Stimulated activated CD4-positive, alpha-beta T cell treated with anti-CD3 and anti-CD28 coated beads, TNF-alpha, amount 100 ng/mL, for 1 hour (primary cell): ENCODE measurements at places on chromosomes 16 and 17.
A peak's percentile ranks its signal among the peaks of the same experiment; 100 is the strongest.

DNA sequence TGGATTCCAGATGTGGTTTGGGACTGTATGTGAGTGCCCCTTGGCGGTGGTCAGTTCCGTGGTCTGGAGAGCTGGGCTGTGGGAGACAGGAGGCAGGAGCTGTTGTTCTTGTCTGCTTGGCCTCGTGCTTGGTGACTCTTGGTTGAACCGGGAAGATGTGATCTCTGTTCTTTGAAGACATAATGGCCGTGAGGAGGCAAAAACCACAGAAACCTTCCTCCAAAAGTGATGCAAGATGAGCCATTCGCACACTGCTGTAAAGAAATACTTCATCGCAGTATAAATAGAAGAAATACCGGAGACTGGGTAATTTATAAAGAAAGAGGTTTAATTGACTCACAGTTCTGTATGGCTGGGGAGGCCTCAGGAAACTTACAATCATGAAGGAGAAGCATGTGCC is 128.8 kb downstream of the RAP1GAP2 start:
- DNase-seq: no peak

DNA sequence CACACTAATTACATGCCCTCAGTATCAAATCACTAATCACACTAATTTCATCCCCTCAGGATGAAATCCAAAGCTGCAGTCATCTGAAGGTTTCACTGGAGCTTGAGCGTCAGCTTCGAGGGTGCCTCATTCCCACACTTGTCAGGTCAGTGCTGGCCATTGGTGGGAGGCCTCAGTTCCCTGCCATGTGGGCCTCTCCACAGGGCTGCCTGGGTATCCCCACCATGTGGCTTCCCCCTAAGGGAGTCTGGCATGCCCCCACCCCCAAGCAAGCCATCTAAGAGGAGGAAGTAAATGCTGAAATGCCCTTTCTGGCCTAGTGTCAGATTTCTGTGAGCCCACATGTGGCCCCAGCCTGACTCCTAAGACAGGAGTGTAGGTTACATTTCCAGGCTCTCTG is 78.6 kb upstream of the CDH5 start:
- no peak for DNase-seq

GRCh38 chr16:85203462-85203813 is 91.2 kb upstream of the CIBAR2 start:
- DNase-seq: no peak

DNA sequence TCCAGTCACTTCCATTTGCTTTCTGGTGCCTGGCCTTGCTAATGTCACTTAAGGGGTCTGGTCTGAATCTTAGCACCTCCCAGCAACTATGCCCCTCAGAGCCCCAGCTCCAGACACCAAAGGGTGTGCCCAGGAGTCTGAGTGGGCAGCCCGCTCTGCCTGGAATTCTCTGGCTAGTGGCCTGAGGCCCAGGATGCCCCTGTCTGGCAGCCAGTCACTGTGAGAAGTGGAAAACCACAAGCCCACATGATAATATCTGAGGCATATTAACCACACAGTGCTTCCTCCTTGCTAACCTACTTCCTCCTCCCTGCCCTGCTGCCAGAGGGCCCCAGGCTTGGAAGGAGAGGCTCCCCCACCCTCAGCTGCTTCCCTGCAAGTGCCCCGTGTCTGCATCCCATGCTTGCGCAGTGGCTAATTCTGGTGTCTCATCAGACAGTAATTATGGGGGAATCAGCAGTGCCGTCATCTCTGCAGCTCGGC is 14.0 kb downstream of the SRCIN1 start:
- no peak for DNase-seq

DNA sequence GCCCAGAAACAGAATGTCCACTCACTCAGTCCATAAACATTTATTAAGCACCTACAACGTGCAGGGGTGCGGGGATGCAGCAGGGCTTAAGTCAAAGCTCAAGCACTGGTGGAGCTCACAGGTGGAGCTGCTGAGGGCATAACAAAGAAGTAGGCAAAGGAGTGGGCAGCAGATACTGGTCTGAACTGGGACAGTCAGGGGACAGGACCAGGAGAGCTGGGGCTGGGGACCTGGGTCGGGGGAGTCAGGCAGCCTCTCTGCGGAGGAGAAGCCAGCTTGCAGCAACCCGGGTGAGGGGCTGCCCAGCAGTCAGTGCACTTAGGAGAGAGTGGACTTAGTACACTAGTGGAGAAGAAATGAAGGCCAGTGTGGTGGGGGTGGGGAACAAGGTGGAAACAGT is 10.0 kb upstream of the TNFRSF13B start:
- no peak for DNase-seq

- no peak for DNase-seq
Observed at GRCh38 chr17:80604670-80605010, 60.0 kb downstream of the RPTOR start.

DNA sequence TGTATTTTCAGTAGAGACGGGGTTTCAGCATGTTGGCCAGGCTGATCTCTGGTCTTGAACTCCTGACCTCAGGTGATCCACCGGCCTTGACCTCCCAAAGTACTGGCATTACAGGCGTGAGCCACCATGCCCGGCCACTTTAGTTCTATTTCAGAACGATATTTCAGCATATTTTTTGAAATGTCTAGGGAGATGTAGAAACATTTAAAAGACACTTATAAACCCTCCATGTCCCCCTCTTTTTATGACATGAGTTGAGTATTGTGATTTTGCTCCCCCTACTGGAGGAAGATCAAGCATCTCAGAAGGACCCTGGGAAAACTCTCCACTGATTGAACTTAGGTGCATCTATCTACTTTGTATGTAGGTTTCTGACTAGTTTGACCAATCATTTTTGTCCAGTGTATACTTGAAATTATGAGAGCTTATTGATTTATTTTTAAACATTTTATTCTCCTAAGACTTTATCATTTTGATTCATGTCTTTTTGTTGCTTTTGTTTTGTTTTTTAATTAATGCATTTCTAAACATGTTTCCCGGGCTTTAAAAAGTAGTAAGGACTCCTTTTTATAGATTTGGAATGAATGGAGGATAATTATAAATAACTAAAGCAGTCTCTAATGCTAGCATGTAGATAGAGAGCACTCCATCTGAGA is 105.1 kb downstream of the CHD9 start:
- peak; percentile 1 for DNase-seq

GRCh38 chr17:10081571-10082169 is 116.7 kb downstream of the GAS7 start:
- DNase-seq: no peak

DNA sequence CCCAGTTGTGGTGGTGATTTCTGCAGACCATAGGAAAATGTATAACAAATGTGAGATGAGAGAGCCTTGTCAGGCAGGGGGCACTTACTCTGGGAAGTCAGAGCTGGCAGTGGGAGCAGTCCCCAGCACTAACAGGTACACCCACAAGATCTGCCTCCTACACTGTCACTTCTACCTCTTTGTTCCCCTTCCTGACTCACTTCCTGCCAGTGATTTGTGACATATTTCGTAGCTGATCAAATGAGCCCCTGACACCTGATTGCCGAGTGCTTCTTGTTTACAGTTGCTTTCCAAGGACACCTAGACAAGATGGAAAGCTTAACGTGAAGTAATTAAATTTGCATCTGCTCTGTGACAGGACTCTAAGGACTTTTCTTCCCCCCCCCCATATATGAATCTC is 40.5 kb downstream of the FTO start:
- DNase-seq: no peak

DNA sequence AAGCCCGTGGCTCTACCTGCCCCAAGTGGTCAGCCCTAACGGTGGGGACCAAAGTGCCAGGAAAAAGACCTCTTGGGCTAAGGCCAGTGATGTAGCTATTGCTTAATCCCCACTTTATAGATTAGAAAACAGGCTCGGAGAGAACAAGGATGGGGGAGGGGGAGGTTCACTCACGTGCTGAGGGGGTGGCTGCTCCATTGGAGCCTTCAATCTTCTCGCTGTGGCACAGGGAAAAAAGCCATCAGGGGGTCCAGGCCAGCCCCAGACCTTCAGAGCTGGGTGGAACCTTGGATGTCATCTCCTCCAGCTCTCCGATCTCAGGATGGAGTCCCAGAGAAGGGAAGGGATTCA is 45.9 kb downstream of the SRCIN1 start:
- DNase-seq: no peak

- DNase-seq: no peak
Observed at GRCh38 chr16:56973294-56973689, 11.5 kb downstream of the CETP start.

GRCh38 chr17:78658281-78658785 is 81.1 kb upstream of the DNAH17 start:
- no peak for DNase-seq

DNA sequence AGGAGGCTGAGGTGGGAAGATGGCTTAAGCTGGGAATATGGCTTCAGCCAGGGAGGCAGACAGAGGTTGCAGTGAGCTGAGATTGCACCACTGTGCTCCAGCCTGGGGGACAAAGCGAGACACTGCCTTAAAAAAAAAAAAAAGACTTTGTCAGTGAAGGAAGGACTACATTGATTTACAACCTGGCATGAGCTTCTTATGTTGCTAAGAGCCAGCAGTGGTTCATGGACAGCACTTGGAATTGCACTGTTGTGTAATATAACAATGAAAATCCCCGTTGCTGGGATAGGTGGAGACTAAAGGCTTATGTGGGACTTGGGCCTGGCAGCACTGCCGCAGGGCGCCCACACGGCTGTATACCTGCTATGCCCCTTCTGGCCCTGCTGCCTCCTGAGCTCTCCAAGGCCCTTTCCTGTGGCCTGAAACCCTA is 14.1 kb upstream of the SLC16A5 start:
- DNase-seq: no peak

DNA sequence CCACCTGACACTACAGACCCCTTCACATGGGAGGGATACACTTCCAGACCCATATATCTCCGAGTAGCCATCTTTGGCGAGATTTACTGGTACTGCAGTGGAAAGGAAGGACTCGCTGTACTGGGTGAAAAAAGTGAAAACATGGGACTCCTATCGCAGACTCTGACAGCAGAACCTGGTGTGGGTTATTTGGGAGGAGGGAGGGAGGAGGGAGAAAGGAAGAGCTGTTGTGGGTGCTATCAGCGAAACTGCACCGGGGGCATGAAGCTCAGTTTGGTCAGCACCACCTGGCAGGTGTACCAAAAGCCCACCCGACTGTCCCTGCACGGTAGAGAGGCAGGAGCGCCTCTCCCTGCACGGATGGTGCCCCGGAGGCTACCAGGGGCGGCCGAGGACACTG is 5.0 kb downstream of the HBQ1 start:
- DNase-seq: no peak

GRCh38 chr17:81302861-81303333 is 7.8 kb upstream of the SLC38A10 start:
- DNase-seq: no peak

- no peak for DNase-seq
Observed at GRCh38 chr17:795721-796120, 13.6 kb downstream of the MRM3 start.

GRCh38 chr17:52201767-52202519 is 43.4 kb upstream of the CA10 start:
- no peak for DNase-seq

- no peak for DNase-seq
Observed at GRCh38 chr17:74760404-74761105, 12.1 kb downstream of the NHERF1 start.

GRCh38 chr16:19858340-19859018 is 26.2 kb downstream of the GPRC5B start:
- DNase-seq: no peak

- DNase-seq: no peak
Observed at GRCh38 chr17:39949028-39949427, 13.8 kb upstream of the GSDMA start.
